Activated CD8-positive, alpha-beta T cell treated with anti-CD3 and anti-CD28 coated beads, Interleukin-2, amount 10 ng/mL, durations not matched to agents 7 days and 5 days (primary cell): ENCODE measurements at places on chromosomes 6 and 20. TPM values are rescaled to one million over a fixed set of nuclear protein-coding genes. Genes with fewer than 3 reads are reported as not detected.
A peak's percentile ranks its signal among the peaks of the same experiment; 100 is the strongest.

GRCh38 chr20:43187476-43188233 lies 2.1 kb downstream of the PTPRT start:
- peaks cover 31% of the 10 kb centered on the region for H3K27me3 ChIP-seq
- DNase-seq, result peak; percentile 78
- H3K4me3 ChIP-seq, result no peak overlapping the region

DNA sequence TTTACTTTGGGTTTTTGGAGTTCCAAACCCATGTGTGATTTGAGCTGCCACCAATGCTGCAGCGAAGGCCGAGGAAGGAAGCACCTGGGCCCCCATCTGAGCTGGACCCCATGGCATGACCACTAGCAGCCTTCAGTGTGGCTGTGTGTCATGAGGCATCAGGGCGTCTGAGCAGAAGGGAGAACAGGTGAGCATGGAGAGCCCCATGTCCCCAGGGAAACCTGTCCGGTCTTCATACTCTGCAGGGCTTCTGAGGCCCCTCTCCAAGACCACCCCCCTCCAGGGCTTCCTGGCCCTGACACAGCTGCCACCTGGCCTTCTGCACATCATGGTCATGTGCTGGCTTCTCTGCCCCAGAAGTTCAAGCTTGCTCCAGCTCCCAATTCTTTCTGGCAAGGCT lies 169.1 kb upstream of the CST7 start:
- no peak for DNase-seq
- H3K4me3 ChIP-seq, result no peak overlapping the region
- H3K4me1 ChIP-seq, result peaks cover 23% of the 10 kb centered on the region
- no peak overlapping the region for H3K27ac ChIP-seq
- peaks cover 26% of the 10 kb centered on the region for H3K27me3 ChIP-seq

DNA sequence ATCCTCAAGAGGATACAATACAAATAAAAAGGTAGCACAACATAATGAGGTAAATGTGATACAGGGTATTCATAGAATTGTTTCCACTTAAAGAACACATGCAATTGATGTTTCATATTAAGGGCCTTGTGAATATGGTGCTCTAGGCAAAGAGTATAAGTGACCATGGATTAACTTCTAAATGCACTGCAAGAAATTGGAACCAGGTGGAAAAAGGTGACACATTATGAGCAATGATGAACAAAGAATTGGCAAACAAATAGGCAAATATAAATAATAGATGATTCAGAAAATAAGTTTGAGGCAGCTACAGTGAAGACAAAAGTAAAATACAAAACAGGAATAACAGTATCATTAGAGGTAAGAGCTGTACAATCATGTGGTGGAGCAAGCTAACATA lies 192.0 kb downstream of the GRIK2 start:
- no peak for DNase-seq
- no peaks in the 10 kb centered on the region for H3K27me3 ChIP-seq

GRCh38 chr20:57395111-57395966 lies 4.1 kb downstream of the RBM38 start:
- H3K4me3 ChIP-seq, result no peak overlapping the region
- H3K36me3 ChIP-seq, result peaks cover 73% of the 10 kb centered on the region
- no peak overlapping the region for H3K27ac ChIP-seq
- peaks cover 78% of the 10 kb centered on the region for H3K4me1 ChIP-seq
- DNase-seq, result no peak

GRCh38 chr20:8749986-8750385 lies 318.9 kb upstream of the PLCB4 start:
- DNase-seq, result no peak
- H3K27me3 ChIP-seq, result no peaks in the 10 kb centered on the region
- no peaks in the 10 kb centered on the region for H3K36me3 ChIP-seq
- no peak overlapping the region for H3K27ac ChIP-seq
- no peaks in the 10 kb centered on the region for H3K4me1 ChIP-seq

GRCh38 chr6:163965426-163966348 lies 551.2 kb downstream of the QKI start:
- H3K27me3 ChIP-seq, result no peaks in the 10 kb centered on the region
- H3K4me1 ChIP-seq, result no peaks in the 10 kb centered on the region
- no peak for DNase-seq
- no peaks in the 10 kb centered on the region for H3K36me3 ChIP-seq
- H3K27ac ChIP-seq, result no peak overlapping the region
- no peak overlapping the region for H3K4me3 ChIP-seq

DNA sequence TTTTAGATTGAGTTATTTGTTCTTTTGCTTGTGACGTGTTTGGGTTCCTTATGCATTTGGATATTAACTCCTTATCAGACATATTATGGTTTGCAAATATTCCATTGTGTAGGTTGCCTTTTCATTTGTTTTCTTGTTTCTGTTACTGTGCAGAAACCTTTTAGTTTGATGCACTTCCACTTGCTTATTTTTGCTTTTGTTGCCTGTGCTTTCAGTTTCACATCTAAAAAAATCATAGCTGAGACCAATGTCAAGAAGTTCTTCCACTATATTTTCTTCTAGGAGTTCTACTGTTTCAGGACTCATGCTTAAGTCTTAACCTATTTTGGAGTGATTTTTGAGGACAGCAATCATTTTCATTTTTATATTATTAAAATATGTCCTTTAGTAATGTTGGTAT lies 113.5 kb downstream of the EPM2A start:
- no peaks in the 10 kb centered on the region for H3K36me3 ChIP-seq
- H3K4me1 ChIP-seq, result peaks cover 2% of the 10 kb centered on the region
- H3K27me3 ChIP-seq, result no peaks in the 10 kb centered on the region
- no peak for DNase-seq

Gene RBPJL
- not detected for total RNA-seq

Gene TP53TG5
- total RNA-seq, result not detected

Gene ADGB
- not detected for total RNA-seq

Gene WFDC2
- total RNA-seq, result not detected

Gene GDAP1L1
- not detected for total RNA-seq
